ENCODE measurements at places on chromosomes 1 and 21.

DNA sequence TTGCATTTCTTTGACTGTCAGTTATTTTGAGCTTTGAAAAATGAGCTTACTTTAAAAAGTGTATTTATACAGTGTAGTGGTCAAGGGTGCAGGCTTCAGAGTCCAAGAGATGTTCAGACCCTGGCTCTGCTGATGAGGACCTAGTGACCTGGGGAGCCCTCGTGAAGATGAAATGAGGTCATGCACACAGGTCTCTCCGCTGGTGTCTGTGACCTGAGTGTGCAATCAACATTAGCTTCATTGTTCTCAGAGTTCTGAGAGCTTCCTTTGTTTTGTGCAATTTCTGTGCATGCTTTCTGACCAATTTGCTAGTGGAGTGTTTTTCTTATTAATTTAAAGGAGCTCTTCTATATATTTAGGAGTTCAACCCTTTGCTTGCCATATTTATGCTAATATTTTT is 71.3 kb downstream of the RIPK4 start:
- DNase-seq = no peak
- H3K4me3 ChIP-seq = no peak overlapping the region
- H3K4me1 ChIP-seq = peaks cover 12% of the 10 kb centered on the region
- peaks cover 7% of the 10 kb centered on the region for H3K27me3 ChIP-seq
- no peak overlapping the region for H3K27ac ChIP-seq
- no peaks in the 10 kb centered on the region for H3K36me3 ChIP-seq

GRCh38 chr1:40435471-40435870 is 14.8 kb upstream of the ZFP69B start:
- peaks cover 3% of the 10 kb centered on the region for H3K4me1 ChIP-seq
- no peaks in the 10 kb centered on the region for H3K36me3 ChIP-seq
- no peak overlapping the region for H3K27ac ChIP-seq
- no peak for DNase-seq
- H3K27me3 ChIP-seq = no peaks in the 10 kb centered on the region

DNA sequence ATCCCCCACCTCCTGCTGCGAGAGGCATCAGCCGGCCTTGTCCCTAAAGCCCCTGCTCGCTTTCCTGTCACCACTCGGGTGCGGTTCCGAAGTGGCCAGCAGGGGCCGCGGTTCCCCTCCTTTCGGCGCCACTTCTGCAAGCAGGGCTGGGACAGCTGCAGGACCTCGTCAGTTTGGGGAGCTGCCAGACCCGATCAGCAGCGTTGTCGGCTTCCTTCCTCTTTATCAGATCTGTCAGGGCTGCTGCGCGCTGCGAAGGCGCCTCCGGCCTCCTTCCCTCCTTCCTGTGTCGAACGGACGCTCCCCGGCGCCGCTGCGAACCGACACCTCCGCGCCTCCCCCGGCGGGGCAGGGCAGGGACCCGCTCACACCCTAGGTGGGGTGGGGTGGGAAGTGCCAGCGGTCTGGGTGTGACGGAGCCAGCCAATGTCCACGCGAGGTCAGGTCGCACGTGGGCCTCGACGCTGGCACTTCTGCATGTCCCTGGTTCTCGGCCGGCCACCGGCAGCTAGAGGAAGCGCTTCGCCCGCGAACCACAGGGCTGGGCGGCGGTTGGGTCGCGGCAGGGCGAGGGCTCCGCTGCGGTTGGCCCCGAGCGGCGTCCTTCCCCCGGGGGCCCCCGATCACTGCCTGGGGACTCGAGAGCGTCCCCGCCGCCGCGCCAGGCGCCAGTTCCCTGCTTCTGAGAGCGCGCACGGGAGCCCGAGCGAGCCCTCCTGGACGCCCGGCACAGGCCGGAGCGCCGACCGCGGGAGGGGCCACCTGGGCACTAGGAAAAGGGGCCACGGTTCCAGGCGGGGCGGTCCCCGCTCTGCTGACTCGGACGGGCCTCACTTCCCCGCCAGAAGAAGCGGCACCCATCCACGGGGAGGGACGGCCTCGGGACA is 81.8 kb downstream of the RUNX3 start:
- H3K4me1 ChIP-seq = peaks cover 9% of the 10 kb centered on the region
- peak overlapping the region; percentile 61 for H3K4me3 ChIP-seq
- peaks cover 8% of the 10 kb centered on the region for H3K27me3 ChIP-seq
- H3K36me3 ChIP-seq = no peaks in the 10 kb centered on the region
- DNase-seq = peak; percentile 96

DNA sequence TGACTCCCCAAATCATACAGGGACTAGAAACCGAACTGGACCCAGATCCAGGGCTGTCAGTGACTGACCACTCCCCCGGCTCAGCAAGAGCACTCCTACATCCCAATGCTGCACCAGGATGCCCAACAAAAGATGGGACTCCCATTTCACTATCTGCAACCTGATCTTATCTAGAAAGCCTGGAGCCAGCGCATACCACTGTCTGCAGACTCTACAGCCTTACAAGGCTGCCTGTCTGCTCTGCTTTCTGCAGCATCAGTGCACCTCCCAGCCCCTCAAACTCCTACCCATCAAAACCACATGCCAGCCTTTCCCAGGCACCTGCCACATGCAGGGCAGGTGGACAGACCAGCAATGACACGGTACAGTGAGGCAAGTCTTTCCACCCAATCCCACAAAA is 52.2 kb downstream of the SSBP3 start:
- H3K27ac ChIP-seq = no peak overlapping the region
- peaks cover 33% of the 10 kb centered on the region for H3K4me1 ChIP-seq
- H3K36me3 ChIP-seq = peaks cover 10% of the 10 kb centered on the region
- no peak for DNase-seq

- DNase-seq = no peak
- no peaks in the 10 kb centered on the region for H3K4me1 ChIP-seq
- no peak overlapping the region for H3K4me3 ChIP-seq
- no peaks in the 10 kb centered on the region for H3K36me3 ChIP-seq
Measured at GRCh38 chr1:232925421-232926220, 24.8 kb upstream of the NTPCR start.

DNA sequence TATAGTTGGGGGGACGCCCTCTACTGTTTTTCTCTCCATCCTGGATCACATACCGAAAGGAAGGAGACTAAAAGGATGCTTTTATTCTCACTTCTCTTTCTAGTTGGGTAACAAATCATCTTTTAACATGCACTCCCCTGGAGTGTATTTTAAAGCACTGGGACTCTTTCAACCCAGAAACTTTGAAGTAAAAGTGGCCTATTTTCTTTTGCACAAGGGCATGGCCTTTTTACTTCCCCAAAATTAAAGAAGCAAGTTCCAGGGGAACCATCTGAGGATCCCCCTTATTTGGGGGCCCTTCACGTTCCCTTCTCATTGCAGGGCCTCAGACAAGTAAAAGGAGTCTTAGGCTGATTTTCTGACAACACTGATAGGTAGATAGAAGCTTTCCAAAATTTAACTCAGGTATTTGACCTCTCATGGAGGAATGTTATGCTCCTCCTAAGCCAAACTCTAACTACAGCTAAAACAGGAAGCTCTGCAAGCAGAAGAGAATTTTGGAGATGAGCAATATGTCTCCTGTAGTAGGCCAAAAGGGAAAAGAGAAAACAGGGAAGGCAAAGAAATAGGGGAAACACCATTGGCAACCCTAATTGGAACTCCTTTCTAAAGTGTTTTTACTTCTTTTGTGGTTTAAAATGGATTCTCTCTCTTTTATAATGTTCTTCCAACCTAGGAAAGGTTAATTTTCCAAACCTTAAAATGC is 8.9 kb upstream of the CD46 start:
- DNase-seq = no peak
- H3K4me3 ChIP-seq = no peak overlapping the region
- H3K27ac ChIP-seq = no peak overlapping the region
- H3K36me3 ChIP-seq = no peaks in the 10 kb centered on the region
- H3K27me3 ChIP-seq = no peaks in the 10 kb centered on the region

- DNase-seq = peak; percentile 53
- H3K4me3 ChIP-seq = peak overlapping the region; percentile 22
- H3K4me1 ChIP-seq = peaks cover 24% of the 10 kb centered on the region
- H3K27me3 ChIP-seq = peaks cover 41% of the 10 kb centered on the region
Measured at GRCh38 chr21:42781150-42781970, 98.0 kb downstream of the WDR4 start.

GRCh38 chr1:153611356-153611755 is 1.6 kb downstream of the S100A16 start:
- H3K36me3 ChIP-seq = peaks cover 12% of the 10 kb centered on the region
- no peak for DNase-seq
- H3K27ac ChIP-seq = no peak overlapping the region
- H3K4me1 ChIP-seq = peaks cover 56% of the 10 kb centered on the region
- H3K4me3 ChIP-seq = no peak overlapping the region
- H3K27me3 ChIP-seq = no peaks in the 10 kb centered on the region

GRCh38 chr1:208923946-208924720 is 659.4 kb upstream of the CAMK1G start:
- H3K4me3 ChIP-seq = no peak overlapping the region
- DNase-seq = no peak
- no peak overlapping the region for H3K27ac ChIP-seq
- no peaks in the 10 kb centered on the region for H3K36me3 ChIP-seq
- H3K4me1 ChIP-seq = no peaks in the 10 kb centered on the region

- no peak overlapping the region for H3K4me3 ChIP-seq
- DNase-seq = no peak
- H3K36me3 ChIP-seq = no peaks in the 10 kb centered on the region
- no peak overlapping the region for H3K27ac ChIP-seq
- no peaks in the 10 kb centered on the region for H3K4me1 ChIP-seq
Measured at GRCh38 chr1:185860311-185860710, 126.1 kb downstream of the HMCN1 start.

GRCh38 chr1:215397106-215397505 is 170.0 kb upstream of the KCTD3 start:
- H3K4me1 ChIP-seq = no peaks in the 10 kb centered on the region
- no peaks in the 10 kb centered on the region for H3K36me3 ChIP-seq
- no peaks in the 10 kb centered on the region for H3K27me3 ChIP-seq

- DNase-seq = no peak
- H3K4me1 ChIP-seq = no peaks in the 10 kb centered on the region
- H3K27ac ChIP-seq = no peak overlapping the region
- H3K4me3 ChIP-seq = no peak overlapping the region
Measured at GRCh38 chr1:69451196-69451595, 116.5 kb upstream of the LRRC7 start.

- no peak overlapping the region for H3K4me3 ChIP-seq
- no peaks in the 10 kb centered on the region for H3K36me3 ChIP-seq
- DNase-seq = no peak
- no peaks in the 10 kb centered on the region for H3K27me3 ChIP-seq
- H3K27ac ChIP-seq = no peak overlapping the region
Measured at GRCh38 chr1:104467590-104467989, 717.9 kb downstream of the AMY1C start.

- peaks cover 18% of the 10 kb centered on the region for H3K36me3 ChIP-seq
- no peak overlapping the region for H3K4me3 ChIP-seq
- no peak overlapping the region for H3K27ac ChIP-seq
Measured at GRCh38 chr1:20735581-20736111, 3.1 kb upstream of the SH2D5 start.

DNA sequence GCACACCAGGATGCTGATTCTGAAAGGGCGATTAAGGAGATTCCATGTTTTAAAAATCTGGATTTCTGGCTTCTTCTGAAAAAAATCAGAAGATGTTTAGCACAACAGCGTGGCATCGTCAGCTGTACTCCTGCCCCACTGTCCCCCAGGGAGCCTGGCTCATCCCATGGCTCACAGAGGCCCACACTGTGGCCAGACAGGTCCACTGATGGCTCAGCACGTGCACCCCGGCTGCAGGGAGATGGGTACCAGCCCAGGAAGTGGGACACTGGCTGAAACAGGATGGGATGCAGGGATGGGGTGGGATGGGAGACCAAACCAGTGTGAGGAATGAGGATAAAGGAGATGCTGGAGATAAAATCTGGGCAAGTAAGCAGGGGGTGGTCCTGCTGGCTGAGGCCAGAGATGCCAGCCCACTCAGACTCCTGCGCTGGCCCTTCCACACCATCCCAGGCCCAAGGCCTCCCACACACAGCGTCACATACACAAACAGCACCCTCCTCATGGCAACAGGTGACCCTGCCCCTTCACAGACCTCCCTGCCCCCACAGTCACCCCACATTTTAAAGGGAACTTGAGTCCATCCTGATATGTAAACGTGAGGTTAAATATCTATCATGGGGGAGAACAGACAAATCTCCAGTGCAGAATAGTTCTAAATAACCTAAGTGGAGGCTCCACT is 23.9 kb upstream of the SAMD11 start:
- H3K27ac ChIP-seq = no peak overlapping the region
- peaks cover 23% of the 10 kb centered on the region for H3K27me3 ChIP-seq
- no peaks in the 10 kb centered on the region for H3K36me3 ChIP-seq
- no peak for DNase-seq
- H3K4me3 ChIP-seq = no peak overlapping the region
- no peaks in the 10 kb centered on the region for H3K4me1 ChIP-seq

DNA sequence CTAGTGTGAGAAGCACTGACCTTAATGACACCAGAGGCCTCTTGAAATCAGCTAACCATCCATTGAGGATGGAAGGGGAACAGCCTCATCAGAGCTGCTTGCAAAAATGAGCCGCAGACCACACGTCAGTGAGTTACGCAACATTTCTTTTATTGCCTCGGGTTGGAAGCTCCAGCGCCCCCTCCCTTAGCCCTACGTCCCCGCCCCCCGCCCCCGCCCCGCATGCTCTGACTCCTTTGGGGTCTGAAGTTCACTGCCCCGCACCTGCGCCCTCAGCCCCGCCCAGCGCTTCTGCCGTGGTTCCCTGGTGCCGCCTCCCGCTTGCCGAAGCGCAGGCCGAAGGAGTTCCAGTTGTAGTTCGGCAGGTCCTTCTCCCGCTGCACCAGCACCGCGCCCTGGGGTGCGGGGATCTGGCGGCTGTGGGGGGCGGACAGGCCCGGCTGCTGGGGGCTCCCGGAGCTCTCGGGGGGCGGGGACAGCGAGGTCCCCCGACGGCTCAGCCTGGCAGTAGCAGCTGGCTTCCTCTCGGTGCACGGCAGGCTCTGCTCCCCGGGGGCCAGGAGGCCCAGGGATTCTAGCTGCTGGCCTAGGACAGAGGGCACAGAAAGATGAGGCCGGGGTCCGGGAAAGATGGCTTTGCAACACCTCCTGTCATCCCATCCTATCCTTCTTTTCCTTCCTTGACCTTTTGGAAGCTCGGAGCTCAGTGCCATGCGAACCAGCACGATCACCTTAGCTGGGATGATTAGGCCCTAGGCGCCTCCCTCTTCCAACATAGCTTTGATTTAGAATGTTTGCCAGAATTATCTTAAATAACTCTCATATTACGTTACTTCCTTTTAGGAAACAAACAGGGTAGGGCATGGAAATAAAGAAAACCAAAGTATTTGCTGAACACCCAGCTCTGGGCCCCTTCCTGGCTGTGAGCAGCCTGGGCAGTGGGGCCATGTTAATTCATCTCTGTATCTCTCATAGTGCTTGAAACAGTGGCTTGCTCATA is 5.8 kb downstream of the KISS1 start:
- peak; percentile 71 for DNase-seq
- H3K4me1 ChIP-seq = peaks cover 13% of the 10 kb centered on the region
- H3K36me3 ChIP-seq = no peaks in the 10 kb centered on the region

All from muscle of leg (tissue), 16 donors.